ENCODE measurements at places on chromosomes 2 and 18.
A peak's percentile ranks its signal among the peaks of the same experiment; 100 is the strongest.

DNA sequence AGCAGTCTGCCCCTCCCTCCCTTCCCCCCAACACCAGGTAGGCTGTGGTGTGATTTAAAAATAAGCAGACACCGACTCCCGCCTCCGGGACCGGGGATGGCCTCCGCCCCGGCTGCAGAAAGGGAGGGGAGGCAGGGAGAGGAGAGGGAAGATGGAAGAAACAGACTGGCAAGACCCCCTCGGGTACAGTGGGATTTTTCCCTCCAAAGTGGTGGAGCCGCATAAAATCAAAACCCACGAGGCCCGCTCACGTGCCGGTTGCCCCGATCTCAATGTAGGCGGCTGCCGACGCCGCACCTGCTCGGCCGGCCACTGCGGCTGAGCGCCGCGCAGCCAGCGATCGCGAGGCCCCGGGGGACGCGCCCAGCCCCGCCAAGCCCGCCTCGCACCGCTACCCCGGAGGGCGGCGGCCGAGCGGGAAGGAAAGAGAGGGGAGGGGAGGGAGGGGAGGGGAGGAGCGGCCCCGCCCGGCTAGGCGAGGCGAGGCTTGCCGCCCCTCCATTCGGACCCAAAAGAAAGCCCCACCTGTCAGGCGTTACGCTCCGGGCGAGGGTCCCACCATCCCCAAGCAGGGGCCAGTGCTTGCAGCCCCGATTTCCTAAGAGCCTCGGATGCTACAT is 811 bp downstream of the ADD2 start:
- DNase-seq = peak; percentile 46

GRCh38 chr2:216635171-216635570 is 2.0 kb downstream of the IGFBP2 start:
- peak; percentile 48 for DNase-seq

DNA sequence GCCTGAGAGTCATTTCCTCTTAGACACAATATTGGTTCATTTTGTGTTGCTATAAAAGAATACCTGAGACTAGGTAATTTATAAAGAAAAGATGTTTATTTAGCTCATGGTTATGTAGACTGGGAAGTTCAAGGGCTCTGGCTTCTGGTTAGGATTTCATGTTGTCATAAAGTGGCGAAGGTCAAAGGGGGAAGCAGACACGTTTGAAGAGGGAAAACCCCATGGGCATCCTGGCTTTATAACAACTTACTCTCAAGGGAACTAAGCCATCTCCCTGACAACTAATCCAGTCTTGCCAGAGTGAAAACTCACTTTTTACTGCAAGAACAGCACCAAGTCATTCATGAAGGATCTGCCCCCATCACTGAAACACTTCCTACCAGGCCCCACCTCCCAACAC is 89.7 kb upstream of the RNF152 start:
- DNase-seq = no peak

DNA sequence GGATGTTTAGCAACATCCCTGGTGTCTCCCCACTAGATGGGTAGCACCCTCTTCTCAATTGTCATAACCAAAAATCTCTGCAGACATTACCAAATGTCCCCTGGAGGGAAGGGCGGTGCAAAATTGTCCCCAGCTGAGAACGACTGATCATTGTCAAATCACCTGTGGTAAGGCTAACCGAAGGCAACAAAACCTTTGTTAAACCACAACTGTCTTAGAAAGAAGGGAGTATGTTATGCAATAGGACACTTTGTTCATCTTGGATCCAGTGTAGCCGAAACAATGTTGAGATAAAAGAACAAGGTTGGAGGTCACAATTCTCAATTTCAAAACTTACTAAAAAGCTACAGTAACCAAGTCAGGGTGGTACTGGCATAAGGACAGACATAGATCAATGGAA is 50.3 kb upstream of the ST3GAL5 start:
- DNase-seq = no peak

DNA sequence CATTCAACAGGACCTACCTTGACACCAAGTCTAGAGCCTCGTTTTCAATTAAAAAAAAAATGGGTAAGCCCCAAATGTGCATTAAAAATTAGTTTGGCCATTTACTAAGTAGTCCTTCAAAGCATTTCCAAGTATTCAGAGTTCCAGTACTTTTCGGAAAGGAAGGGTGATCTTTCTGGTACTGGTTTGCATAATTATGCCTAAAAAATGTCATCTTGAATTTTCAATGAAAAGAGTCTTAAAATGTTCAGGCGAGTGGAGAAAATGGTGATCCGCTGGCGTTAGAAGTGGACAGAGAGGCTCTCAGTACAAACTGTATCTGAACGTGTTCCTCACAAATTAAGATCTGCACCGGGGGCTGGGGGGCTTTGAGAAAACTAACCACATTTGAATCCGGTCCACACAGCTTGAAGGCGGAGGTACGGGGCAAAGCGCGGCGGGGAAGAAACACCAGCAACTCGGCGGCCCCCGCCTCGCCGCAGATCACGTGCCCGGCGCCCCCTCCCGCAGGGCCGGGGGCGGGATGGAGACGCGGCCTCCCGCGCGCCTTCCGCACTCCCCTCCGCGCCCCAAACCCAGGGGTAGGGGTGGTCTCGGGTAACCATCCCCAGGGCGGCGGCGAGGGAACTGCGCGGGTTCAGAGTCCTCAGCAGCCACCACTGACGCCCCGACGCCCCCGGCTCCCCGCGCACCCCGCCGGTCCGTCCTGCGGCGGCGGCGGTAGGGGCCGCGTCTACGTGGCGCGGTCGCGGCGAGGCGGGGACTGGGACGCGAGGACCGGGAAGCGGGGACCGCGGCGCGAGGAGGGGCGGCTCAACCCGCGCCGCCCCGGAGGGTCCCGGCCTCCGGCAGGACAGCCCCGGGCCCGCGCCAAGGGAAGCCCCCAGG is 564 bp downstream of the LPIN2 start:
- DNase-seq = no peak

GRCh38 chr2:42922790-42923579 is 130.6 kb upstream of the HAAO start:
- no peak for DNase-seq

DNA sequence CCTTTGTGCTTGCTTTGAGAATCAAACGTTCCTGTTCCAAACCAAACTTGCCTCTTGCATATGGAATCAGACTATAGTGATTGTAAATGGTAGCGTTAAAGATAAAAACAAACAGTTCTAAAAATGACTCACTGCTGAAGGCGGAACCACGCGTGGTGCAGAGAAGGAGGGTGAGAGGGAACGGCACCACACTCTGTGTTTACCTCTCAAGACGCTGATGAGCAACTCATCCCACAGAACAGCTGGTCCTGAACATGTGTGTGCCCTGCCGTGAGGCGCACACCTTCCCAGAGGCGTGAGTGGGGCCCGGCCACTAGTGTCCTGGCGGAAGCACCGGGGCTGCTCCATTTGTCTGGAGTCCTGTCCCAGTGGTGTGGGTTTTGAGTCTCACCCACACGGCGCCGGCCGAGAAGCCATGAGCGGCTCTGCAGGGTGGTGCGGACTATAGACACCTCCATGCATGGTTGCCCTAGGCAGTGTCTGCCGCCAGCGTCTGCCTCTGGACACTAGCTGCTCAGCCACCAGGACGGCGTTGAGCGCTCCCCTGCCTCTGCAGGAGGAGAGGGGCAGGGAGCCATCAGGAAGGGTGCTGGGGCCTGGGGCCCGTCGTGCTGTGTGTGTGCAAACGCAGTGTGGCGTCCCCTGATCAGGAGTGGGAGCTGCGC is 52.1 kb downstream of the NFATC1 start:
- no peak for DNase-seq

DNA sequence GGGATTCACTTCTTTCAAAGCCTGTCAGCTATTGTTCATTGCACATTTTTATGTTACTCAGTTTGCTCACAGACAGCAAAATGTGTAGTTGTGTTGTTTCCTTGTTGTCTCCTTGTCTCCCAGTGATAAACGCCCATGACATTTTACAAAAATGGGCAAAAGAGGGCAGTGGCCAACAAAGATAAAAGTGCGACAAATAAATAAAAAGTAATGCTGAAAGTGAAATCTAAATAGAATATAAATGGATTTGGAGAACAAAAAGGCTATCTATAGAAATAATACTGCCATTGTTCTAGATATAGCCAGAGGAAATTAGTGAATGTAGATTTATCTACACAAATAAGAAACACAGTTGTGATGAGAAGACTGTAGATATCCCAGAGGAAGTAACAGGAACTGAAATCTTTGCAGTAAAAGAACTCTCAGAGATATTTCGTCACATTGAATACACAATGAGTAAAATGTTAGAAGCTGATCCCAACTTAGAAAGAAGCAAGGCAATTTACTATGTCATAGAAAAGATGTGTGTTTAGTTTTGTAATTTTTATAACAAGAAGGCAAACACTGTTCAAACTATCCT is 1186.2 kb upstream of the FAM98A start:
- DNase-seq = no peak

DNA sequence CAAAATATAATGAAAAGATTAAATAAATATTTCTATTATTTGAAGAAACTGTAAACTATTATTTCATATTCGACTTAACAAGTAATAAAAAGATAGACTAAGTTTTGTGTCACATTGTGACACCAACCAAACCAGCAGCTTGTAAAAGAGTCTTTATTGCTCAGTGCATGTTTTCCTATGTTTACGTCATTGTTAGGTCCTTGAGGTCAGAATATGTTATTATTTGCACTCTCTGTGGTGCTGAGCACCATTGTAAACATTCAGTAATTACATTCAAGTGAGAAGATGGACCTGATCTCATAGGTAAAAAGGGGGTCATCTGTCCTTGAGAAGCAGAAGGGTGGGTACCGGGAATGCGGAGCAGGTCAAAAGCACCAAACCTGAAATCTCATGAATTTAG is 1999.1 kb upstream of the CELF4 start:
- no peak for DNase-seq

- DNase-seq = no peak
These were observed 124.4 kb upstream of the SETBP1 start for GRCh38 chr18:44556296-44556695.

GRCh38 chr2:223734346-223734745 is 103.0 kb downstream of the AP1S3 start:
- no peak for DNase-seq

GRCh38 chr18:58321986-58322385 is 278.0 kb downstream of the NEDD4L start:
- peak; percentile 75 for DNase-seq

- no peak for DNase-seq
These were observed 101.3 kb downstream of the L3MBTL4 start for GRCh38 chr18:6313415-6313814.

DNA sequence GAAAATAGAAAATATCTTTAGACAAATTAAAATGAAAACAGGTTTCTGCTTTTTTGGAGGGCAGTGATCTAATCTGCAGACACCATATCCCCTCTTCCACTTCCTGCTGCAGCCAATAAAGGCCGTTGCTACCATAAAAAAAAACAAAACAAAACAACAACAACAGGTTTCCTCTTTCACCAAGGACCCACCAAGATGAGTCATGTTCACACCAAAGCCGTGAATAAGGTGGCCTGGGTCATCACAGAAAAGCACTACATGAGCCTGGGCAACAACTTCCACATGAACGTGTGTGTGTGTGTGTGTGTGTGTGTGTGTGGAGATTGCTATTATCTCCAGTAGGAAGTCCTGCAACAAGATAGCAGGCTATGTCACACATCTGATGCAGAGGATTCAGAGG is 24.8 kb upstream of the TFCP2L1 start:
- no peak for DNase-seq

GRCh38 chr2:101549371-101549770 is 74.5 kb upstream of the RFX8 start:
- DNase-seq = no peak

- DNase-seq = no peak
These were observed 144.7 kb downstream of the GLI2 start for GRCh38 chr2:120880381-120880780.

- DNase-seq = no peak
These were observed 23.1 kb downstream of the STARD7 start for GRCh38 chr2:96185516-96185915.

DNA sequence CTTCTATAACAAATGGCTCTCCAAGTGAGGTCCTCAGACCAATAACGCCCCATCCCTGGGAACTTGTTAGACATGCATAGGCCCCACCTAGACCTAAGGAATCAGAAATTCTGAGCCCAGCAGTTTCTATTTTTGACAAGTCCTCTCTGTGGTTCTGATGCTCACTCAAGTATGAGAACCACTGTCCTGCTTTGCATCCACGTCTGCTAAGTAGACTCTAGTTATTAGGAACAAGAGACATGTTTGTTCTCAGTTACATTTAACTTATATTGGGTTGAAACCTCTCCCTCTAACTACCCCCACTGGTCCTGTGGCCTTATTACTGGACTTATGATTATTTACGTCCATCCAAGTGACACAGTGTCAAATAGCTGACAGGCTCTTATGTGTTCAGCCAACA is 70.3 kb downstream of the TMEM17 start:
- peak; percentile 60 for DNase-seq

DNA sequence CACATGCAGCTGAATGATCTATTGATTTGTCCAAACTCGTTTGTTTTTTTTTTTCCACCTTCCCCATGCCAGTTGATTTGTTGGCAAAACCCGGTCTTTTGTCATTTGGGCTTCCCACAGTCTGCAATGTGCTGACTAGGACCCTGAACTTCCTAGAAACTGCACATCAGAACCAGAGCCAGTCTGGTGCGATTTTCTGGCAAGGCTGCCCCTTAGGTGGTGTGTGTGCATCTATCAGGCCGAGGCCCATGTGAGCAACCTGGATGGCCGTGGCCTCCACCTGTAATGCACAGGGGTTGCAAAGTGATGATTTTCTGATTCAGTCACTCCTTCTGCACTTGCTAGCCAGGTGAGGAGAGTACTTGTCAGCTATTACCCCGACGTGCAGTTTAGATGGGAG is 47.8 kb downstream of the NCK2 start:
- DNase-seq = no peak

DNA sequence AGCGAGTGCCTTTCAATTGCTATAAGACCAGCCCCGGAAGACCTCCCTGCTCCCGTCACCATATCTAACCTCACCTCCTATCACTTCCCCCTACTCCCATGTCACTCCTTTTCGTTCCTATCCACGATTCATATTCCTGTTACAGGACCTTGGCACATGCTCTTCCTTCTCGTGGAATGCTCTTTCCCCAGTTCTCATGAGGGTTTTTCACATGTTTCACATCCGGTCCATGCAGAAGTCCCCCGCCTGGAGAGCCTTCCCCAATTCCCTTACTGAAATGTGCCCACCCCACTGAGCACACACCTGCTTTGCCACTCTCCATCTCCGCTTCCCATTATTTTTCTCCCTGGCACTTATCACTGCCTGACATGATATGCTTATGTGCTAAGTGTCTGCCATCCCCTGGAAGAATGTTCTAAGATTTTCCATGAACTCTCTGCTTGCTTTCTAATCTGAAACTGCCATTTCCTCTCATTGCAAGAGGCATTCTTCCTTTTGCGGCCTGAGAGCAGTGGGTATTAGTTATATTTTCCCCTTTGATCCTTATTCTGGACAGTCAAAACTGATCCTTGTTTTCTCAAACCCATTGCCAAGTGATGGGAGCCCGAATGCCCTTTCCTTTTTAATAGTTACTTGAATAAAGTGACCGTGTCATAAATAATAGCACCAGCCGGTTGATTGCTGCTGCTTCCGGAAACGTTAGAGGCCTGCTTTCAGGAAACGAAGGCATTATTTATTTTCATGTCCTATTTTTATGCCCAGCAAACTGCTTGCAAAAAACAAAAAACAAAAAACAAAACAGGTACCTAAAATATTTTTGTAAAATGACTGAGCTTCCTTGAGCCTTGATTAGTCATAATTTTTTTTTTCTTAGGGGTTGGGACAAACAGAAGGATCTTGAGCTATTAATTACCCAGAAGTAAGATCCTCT is 127.9 kb downstream of the ZNF532 start:
- DNase-seq = no peak
